Activated CD4-positive, alpha-beta T cell treated with anti-CD3 and anti-CD28 coated beads, Interleukin-2, Interleukin-6, amounts not matched to agents 100 ng/mL and 50 ng/mL, durations not matched to agents 16 hours and 8 hours (primary cell): ENCODE measurements at places on chromosomes 6 and 20.
A peak's percentile ranks its signal among the peaks of the same experiment; 100 is the strongest.

DNA sequence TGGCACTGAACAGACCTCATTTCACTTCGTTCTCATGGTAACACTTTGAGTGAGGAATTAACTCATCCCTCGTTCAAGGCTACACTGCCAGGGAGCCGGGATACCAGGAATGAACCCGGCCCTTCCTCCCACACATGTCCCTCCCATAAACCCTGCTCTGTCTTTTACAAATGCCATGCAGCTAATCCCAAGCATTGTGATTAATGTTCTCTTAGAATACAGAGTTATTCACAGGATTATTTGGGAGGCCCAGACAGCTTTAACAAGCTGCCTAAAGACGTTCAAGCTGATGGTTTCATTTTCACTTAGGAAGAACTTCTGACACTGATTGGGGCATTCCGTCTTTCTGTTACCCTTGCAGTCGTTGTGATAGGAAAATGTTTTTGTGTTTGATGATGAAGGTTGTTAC, 42.5 kb upstream of the CD83 start:
- peak; percentile 70 for DNase-seq

DNA sequence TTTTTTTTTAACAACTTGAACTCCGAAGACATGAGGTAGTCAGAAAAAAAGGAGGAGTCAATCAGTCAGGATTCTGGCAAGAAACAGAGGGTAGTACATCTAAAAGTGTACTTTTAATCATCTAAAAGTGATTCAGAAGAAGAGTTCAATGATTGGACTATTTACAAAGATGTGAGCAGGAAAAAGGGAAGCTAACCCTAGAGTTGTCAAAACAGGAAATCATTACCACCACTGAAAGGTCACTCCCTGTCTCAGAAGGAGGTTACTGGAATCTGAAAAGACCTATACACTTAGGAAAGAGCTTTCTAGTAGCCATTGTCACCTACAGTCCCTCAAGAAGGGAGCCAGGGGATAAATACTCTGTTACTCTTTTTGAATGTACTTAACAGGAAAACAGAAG, 16.7 kb upstream of the LMBRD1 start:
- DNase-seq: peak; percentile 5

- no peak for DNase-seq
Observed at GRCh38 chr6:40504274-40504673, 82.9 kb downstream of the LRFN2 start.

DNA sequence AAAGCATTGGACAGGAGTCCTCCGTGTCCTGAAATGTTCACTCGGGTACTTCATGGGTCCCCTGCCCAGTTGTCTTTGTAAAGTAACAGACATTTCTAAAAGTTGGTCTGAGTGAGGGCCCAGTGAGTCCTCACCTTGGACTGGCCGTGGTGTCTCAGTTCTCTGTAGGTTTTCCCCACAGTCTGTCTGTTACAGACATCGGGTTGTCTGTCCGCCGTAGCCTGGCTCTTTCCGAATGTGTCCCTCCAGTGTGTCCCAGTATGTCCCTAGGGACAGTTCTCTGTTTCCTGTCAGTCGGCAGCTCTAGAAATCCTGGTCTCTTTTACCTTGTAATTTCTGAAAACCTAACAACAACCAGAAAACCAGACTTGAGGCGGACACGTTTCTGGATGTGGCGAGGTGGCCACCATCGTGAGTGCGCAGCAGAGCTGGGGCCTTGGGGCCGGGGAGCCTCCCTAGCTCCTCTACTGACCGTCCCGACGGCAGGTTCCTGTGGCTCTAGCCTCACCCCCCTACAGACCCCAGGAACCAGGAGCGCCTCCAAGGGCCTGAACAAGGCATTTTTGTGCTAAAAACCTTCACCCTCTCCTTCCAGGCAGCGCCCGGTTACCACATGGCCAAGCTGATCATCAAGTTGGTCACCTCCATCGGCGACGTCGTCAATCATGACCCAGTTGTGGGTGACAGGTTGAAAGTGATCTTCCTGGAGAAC, 42.2 kb downstream of the PYGB start:
- DNase-seq: no peak

GRCh38 chr6:132683543-132683942, 24.6 kb upstream of the TAAR1 start:
- DNase-seq: no peak

DNA sequence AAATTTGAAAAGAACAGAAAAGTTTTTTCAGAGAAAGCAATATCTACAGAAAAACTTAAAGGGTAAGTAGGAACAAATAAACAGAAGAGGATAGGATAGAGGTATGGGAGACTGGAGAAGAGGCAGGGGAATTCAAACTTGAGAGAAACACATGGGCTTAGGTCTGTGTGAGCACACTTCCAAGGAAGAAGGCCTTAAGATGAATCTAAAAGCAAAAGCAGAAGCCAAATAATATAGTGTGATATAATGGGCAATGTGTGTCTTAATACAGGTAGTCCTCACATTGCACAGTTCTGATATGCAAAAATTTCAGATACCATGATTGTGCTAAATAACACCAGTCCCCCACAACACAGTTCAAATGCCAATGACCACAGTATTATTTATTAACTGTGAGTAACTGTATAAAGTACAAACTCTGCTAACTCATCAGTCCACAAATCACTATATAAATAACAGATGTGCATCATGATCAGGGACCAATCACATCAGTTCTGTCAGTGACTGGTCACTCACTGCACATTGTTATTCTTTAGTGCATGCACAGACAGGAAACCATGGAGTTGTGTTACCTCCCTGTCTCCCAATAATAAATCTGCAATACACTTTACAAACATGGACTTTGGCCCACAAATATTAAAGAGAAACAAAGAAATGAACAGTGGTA, 18.6 kb downstream of the SNX14 start:
- DNase-seq: no peak

- DNase-seq: no peak
Observed at GRCh38 chr6:136371959-136372358, 82.3 kb upstream of the BCLAF1 start.

DNA sequence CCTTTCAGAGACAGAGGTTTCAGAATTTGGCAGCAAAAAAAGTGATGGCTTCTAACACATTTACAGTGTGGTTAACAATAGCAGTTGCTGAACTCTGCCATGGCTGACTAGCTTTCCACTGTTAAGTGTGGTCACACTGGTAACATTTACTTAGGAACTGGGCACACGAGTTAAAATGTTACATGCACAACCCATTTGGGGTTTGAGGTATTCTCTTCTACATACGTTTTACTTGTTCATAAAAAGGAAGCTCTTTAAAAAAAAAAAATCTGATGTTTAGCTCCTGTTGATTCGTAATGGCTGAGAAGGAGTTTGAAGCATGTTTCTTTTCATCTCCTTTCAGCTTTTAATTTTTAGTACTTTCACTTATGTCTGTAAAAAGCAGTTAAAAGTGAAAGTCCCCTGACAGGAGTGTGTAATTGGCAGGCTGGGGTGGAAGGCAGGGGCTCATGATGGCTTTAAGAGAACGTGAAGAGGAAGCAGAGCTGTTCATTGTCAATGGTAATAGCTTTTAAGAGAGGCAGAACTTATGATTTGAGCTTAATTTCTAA, 245.9 kb downstream of the FARS2 start:
- no peak for DNase-seq

GRCh38 chr20:54200487-54201267, 7.2 kb upstream of the PFDN4 start:
- no peak for DNase-seq

- no peak for DNase-seq
Observed at GRCh38 chr6:135047336-135047735, 7.3 kb downstream of the HBS1L start.

GRCh38 chr6:7159790-7160525, 52.2 kb downstream of the RREB1 start:
- no peak for DNase-seq

- DNase-seq: no peak
Observed at GRCh38 chr20:21840991-21841390, 135.5 kb downstream of the PAX1 start.

DNA sequence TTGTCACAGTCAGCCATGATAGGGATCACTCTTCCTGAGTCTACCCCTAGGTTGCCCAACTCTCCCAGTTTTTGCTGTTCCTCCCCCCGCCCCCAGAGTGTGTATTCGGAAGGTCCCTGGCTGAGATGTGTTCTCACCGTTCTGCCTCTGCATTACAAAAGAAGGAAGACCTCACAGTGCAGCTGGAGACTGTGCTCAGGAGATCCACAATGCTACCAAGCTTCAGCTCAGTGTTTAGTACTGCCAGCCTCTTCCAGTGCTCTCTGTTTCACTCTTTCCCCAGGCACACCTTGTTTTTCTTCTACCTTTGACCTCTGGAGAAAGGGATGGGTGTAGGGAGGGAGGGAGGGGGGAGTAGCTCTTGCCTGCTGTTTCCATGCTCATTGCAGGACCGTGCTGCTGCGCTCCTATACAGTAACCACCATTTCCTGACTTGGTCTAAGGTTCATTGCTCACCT, 13.4 kb upstream of the MOCS1 start:
- DNase-seq: no peak

- DNase-seq: peak; percentile 91
Observed at GRCh38 chr20:62159839-62160238, 16.3 kb downstream of the SS18L1 start.

GRCh38 chr6:126625019-126625418, 285.1 kb downstream of the CENPW start:
- no peak for DNase-seq

- peak; percentile 51 for DNase-seq
Observed at GRCh38 chr20:59120491-59120890, 43.1 kb upstream of the ZNF831 start.

GRCh38 chr6:133817460-133818047, 71.4 kb upstream of the TCF21 start:
- peak; percentile 42 for DNase-seq

DNA sequence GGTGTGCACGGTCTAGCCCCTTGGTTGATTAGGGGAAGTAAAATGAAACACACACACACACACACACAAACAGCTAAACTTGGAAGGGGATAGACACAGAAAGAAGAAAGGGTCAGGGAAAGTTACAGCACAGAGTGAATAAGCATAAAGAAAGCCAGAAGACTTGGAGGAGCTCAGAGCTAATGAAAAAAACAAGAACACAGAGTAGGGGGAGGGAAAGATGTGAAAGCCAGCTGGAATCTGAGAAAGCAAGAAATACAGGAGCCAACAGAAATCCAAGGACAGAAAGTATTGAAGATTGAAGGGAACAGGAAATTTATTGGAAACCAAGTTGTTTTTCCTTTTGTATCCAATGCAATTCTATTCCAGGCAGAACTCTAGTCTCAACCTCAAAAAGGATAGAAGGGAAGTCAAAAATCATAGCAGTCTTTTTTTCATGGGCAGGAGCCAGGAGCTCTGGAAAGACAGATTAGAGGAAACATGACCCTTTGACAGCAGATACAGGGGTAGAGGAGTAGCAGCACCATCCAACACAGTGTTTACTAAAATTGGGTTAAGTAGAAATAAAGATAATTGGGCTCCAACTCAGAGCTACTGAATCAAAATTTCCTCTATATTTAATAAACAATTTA, 10.1 kb downstream of the HMGCLL1 start:
- DNase-seq: no peak

GRCh38 chr20:20205862-20206236, 153.5 kb downstream of the CFAP61 start:
- DNase-seq: no peak

- no peak for DNase-seq
Observed at GRCh38 chr20:53883098-53883911, 187.1 kb downstream of the BCAS1 start.

GRCh38 chr6:10481101-10481500, 40.0 kb upstream of the GCNT2 start:
- DNase-seq: no peak

DNA sequence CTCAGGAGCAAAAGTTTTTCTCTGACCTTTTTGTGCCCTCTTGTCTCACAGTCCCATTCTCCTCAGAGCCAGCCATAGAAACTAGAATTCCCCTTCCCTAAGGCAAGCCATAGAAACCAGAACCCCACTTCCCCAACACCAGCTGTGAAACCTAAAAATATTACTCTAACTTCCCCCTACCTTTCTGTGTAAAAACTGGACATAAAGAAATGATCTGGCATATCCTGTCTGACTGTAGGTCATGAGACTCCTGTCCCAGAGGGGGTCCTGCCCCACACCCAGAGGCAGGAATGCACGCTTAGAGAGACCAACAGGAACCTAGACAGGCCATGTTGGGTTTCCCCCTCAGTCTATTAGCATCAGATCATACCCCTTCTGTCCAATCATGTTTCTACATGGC, 140.6 kb upstream of the SLC22A16 start:
- DNase-seq: no peak

GRCh38 chr6:30227242-30227722, 14.1 kb upstream of the TRIM26 start:
- DNase-seq: no peak

GRCh38 chr20:10671919-10672623, 1.7 kb downstream of the JAG1 start:
- peak; percentile 5 for DNase-seq

DNA sequence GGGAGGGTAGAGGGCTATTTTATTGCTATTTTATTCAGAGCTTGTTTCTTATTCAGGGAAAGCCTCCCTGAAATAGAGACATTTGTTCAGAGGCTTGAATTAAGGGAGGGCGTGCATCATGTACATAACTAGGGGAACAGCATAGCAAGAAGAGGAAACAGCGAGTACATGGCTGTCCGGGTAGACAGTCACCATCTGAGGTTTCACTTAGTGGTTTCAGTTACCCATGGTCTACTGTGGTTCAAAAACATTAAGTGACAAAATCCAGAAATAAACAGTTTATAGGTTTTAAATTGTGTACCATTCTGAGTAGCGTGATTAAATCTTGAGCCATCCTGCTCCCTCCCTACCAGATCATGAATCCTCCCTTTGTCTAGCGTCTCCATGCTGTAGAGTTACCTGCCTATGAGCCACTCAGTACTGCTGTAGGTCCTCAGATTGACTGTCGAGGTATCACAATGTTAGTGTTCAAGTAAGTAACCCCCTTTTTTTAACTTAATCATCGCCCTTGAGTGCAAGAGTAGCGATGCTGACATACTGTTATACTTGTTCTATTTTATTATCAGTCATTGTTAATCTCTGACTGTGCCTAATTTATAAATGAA, 791.5 kb downstream of the TFAP2A start:
- DNase-seq: no peak

- DNase-seq: no peak
Observed at GRCh38 chr6:131950767-131951575, at the start of gene CCN2. CCN2 (minus strand) TSS chr6:131951372; CDS start chr6:131951172, 200 bp downstream.

DNA sequence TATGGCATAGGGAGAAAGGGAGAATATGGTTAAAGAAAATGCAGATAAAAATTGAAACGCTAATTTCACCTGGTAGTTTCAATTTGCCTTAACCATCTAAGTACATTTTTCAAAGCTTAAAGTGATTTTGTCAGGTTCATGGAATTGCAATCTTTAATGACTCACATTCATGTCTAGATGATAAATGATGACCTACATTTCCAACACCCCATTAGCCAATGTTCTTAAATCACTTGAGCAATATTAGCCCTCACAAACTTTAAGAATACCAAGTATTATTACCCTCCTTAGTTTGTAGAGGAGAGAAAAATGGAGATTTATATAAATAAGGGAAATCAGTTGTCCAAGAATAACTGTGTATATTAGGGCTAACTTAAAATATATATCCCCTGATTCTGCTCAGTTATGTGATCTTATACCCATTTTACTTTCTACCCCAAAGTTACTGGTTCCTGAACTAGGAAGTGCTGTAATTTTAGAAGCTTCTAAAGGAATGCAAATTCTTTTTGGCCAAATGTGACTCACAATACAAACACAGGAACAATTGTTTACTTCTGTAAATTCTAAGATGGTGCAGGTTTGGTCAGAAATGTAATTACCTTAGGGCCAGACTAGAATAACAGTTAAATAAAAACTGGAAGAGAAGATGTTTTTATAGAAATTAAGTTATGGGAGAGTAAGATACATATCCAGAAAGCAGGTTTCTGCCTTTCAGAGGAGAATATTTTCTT, 34.5 kb downstream of the TPBG start:
- DNase-seq: no peak

- no peak for DNase-seq
Observed at GRCh38 chr6:12801141-12801540, 84.6 kb downstream of the PHACTR1 start.
